ENCODE measurements at places on chromosomes 16 and 17.

- no peak for DNase-seq
Observed at GRCh38 chr17:61343576-61343975, 56.1 kb upstream of the TBX2 start.

DNA sequence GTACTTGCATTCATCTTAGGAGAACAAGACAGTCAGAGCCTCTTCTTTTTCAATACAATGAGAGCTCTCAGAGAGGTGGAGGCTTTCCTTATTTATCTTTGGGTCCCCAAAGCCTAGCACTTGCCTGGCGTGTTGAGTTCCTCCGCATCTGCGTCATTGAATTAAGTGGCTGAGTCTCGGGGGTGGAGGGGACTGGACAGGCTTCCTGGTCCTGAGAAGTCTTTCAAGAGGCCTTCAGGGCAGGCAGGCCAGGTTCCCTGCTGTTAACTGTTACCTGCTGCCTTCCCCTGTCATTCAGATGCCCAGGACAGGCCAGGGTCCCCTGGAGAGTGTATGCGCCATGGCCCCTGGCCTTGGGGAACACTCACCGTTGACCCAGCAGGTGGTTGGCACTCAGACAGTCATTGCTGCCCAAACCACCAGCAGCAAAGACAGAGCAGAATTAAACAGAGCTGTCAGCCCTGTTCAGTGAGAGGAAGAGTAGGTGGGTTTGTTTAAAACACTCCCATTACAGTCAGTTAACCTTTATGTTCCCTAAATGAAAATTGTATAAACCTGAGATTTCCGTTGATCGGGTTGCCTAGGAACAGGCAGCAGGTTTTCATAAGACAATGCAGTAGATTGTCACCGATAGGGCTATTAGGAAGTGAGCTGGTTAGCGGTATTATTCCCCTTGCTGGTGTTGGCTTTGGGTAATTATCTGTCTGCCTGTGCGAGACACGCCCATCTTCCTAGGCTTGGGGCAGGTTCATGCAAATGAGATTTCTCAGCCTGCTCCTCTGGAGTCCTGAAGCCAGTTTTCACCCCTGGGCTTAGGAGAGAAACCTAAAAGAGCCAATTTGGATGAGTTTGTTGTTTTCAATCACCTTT lies 132.7 kb downstream of the CCDC182 start:
- no peak for DNase-seq

- no peak for DNase-seq
Observed at GRCh38 chr17:16037636-16038035, 38.0 kb downstream of the TTC19 start.

- no peak for DNase-seq
Observed at GRCh38 chr17:53227514-53227913, 595.2 kb upstream of the KIF2B start.

GRCh38 chr17:32440722-32441121 lies 3.6 kb upstream of the PSMD11 start:
- DNase-seq: no peak

- no peak for DNase-seq
Observed at GRCh38 chr17:59767176-59767575, 59.7 kb downstream of the VMP1 start.

DNA sequence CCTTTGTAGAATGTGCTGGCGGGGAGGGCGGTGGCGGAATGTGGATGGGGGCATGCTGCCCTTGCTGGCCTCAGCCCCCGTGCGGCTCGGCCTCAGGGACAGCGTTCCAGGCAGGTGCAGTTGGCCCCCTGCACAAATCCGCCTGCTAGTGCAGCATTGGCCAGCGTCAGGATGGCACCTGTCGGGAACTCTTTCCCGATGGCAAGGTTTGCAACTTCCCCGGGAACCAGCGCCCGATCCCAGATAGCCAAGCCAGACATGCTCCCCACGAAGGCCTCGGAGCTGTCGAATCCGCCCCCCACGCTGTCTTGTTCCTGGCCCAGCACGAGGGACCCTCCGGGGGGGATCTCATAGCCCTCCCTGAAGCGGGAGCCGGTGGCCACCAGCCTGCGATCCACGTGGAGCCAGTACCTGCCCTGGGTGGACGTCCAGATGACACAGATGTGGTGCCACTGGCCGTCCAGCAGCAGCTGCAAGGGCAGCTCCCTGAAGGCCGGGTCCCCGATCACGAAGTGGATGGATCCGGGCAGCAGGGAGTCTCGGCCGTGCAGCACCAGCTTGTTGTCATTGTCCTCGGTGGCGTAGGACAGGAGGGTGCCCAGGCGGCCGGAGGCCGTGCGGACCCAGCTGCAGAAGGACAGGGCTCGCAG lies 2.8 kb downstream of the PTX4 start:
- no peak for DNase-seq

DNA sequence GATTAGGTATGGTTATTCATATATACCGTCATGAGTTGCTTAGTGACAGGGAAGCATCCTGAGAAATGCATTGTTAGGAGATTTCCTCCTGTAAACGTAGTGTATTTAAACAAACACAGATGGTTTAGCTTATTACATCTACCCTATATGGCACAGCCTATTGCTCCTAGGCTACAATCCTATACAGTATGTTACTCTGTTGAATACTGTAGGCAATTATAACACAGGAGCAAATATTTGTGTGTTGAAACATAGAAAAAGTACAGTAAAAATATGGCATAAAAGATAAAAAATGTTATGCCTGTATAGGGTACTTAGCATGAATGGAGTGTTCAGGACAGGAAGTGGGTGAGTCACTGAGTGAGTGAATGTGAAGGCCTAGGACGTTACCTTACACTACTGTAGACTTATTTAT lies 157.7 kb downstream of the CDH11 start:
- DNase-seq: no peak

Measured in C1 segment of cervical spinal cord (tissue), 14 donors.